ENCODE measurements at places on chromosomes 5 and 9.

DNA sequence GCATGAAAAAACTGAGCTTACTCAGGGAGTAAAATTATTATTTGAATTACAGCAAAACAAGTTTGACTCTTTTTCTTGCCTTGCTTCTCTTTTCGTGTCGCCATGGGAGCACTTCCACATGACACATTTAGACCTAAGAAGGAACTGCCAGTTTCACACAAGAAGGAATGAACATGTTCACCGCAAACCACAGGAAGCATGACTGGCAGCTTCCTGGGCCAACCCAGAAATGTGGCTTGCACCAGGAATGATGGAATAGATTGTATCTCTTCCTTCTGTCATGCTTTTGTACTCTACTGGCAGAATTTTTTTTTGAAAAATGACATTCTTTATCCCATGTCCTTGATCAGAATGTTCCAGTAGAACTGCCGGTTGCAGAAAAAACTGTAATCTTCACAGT lies 32.9 kb upstream of the MAN2A1 start:
- no peak for DNase-seq

DNA sequence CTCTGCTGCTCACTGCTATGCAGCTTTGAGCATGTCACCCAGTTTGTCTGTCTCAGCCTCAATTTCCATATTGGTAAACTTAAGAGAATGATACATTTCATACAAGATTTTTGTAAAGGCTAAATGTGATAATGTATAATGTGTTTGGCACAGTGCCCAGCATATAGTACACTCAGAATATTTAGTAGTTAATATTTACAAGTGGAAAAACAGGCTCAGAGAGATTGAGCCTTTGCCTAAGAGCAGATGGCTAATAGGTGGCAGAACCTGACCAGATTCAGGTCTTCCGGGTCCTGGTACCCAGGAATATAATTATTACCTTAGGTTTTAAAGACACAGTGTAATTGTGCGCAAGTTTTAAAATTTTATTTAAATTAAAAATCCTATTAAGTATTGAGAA lies 46.8 kb upstream of the KIAA1958 start:
- DNase-seq, result peak; percentile 13

GRCh38 chr5:82785882-82786509 lies 291.2 kb downstream of the TMEM167A start:
- no peak for DNase-seq

GRCh38 chr5:159777049-159777660 lies 139.1 kb upstream of the ADRA1B start:
- no peak for DNase-seq

DNA sequence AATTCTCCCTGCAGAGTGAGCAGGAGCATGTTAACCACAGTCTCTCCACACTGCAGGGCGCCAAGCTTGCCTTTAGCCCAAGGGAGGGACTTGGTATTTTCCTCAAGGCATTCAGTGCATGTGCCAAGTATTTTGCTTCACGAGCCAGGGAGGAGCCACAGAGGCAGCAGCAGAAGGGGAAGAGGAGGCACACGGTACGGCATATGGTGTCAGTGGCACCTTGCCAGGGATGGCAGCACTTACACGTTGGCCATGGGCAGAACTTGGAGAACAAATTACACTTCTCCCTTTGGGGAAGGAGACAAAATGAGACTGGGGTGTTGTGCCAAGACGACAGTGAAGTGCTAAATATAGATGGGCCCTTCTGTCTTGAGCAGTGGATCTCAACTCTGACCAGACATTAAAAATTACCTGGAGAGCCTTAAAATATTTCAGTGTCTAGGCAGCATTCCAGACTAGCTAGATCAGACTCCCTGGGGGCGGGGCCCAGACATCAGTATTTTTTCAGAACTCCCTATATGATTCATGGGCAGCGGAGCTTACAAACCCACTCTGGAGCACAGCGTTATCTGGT lies 155.8 kb downstream of the DRD1 start:
- no peak for DNase-seq

DNA sequence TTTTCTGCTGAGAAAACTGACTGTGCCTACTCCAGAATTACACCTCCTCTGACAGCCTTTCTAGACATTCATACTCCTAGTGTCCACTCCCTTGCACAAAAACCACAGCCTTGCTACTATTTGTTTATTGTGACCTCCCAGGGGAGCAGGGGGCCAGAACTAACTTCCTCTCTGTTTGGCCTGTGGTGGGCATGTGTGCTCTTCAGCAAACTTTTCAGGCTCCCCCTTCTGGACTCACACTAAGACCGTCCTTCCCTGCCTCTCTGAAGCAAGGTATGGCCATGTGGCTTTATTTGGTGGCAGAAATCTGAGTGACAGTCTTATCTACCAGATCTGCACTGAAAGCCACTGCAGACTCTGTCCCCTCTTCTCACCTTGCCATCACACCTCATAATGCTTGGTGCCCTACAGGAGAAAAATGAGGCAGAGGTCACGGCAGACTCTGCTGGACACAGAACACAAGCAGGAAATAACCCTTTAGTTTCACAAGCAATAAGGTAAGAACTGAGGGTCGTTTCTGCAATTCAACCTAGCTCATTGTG lies 28.2 kb downstream of the LIFR start:
- DNase-seq, result no peak

GRCh38 chr5:150496098-150496497 lies 11.8 kb upstream of the NDST1 start:
- DNase-seq, result no peak

DNA sequence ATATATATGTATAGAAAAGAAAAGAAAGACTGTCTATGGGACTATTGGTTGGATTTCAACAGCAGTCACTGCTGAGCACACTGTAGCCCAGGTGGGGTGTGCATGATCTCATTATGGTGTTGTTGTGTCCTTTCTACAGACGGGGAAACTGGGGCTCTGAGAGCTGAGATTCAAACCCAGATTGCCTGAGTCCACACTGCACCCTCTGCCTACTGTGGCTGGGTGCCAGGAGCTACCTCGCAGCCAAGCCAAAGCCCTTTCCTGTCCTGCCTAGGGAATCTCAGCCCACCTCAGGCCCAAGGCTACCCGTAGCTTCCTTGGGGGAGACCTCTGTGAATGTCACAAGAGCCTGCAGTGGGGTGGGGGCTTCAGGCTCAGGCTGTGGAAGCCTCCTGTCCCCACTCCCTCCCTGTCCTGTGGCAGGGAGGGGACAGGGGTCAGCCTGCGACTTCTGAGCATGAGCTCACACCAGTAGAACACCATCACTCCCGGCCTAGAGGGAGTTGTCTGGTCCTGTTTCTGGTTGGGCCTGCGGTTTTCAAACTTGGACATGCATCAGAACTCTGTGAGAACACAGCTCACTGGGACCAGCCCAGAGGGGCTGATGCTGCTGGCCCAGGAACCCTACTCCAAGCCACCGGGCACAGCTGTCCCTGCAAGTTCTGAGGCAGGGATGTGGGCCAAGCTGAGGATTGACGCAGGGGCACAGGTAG lies 7.9 kb upstream of the NINJ1 start:
- DNase-seq, result no peak

DNA sequence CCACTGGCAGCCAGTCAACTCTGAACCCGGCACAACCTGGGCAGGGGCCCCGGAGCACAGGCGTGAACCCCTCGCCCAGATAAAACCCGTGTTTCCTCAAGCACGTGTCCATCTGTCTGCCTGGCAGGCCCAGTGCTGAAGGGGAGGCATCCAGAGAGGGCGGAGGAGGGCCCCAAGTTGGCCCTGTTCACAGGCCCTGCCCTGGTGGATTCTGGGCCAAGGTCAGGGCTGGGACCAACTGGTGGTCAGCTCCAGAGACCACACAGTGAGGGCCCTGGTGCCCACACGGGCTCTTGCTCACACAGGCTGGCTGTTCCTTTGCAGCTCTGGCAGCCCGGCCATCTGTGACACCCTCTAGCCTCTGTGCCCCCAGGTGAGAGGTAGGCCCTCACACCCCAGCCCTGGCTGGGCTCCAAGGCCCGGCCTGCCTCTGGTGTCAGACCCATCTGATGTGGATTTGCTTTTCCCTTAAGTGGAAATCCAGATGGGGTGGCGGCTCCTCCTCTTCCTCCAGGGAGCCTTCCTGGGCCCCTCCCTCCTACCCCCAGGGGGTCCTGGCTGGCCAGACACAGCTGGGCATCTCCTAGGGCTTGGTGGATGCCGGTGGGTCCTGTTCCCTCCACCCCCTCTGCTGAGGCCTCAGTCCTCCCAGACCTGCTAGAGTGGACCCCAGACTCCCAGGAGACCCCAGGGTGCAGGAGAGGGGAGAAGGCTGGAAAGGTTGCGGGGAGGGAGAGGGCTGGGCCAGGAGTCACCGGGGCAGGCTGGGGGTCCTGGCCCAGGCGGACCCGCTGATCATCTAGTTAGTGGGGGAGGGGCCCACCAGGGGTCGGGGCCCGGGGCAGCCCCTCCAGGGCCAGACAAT lies 525 bp upstream of the STPG3 start:
- DNase-seq, result no peak

DNA sequence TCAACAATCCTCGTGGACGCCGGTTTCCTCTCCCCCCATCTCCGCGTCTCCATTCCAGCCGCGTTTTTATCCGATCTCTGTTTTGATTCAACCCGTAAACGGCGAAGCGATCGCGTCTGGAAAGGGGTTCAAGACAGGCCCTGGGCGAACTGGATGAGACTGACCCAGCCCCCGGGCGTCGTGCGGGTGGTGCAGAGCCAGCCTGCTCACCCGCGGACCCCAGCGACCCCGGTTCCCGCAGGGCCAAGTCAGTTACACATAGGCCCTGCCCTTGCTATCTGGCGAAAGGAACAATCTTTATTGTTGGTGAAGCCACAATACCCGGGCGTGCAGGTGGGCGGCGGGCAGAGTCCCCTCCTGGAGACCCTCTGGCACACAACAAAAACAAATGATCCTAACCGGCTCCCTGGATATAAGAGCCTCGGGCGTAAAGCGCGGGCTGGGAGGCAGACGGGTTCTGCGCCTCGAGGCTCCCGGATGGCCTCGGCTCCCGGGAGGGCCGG lies 1.8 kb downstream of the TLX3 start:
- DNase-seq, result no peak

DNA sequence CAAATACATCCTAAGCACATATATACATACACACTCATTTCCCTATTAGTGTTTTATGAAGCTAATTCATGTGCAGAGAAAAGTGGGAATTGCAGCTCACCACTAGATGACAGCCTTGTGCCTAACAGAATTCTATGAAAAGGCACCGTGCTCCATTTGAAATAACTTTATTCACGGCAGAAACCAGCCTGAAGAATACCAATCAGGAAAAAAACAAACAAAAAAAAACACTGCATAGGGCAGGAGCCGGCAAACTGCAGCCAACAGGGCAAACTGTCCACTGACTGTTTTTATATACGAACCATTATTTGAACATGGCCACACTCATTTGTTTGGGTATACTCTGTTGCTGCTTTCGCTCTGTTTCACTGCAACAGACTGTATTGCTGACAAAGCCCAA lies 33.6 kb downstream of the ERMP1 start:
- DNase-seq, result peak; percentile 14

DNA sequence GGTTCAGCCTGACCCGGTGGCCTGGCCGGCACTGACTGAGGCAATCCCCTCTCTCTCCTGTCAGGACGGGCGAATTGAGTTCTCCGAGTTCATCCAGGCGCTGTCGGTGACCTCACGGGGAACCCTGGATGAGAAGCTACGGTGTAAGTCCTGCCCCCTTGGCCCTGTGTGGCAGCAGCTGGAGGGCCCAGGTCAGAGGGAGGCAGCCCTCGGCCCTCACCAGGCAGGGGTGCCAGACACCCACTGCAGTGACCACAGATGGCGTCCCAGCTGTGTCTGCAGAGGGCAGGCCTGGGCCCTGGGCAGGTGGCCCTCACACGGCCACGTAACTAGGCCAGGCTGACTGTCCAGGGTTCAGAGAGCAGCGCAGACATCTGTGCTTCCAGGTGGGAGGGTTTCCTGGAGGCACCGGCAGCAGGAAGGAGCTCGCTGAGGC lies 45.9 kb upstream of the HMCN2 start:
- no peak for DNase-seq

- no peak for DNase-seq
Measured at GRCh38 chr9:129944506-129945116, 98.4 kb downstream of the FNBP1 start.

GRCh38 chr5:132457371-132458225 lies 33.0 kb downstream of the IRF1 start:
- DNase-seq, result no peak

- DNase-seq, result no peak
Measured at GRCh38 chr5:147359101-147359500, 124.3 kb downstream of the STK32A start.

DNA sequence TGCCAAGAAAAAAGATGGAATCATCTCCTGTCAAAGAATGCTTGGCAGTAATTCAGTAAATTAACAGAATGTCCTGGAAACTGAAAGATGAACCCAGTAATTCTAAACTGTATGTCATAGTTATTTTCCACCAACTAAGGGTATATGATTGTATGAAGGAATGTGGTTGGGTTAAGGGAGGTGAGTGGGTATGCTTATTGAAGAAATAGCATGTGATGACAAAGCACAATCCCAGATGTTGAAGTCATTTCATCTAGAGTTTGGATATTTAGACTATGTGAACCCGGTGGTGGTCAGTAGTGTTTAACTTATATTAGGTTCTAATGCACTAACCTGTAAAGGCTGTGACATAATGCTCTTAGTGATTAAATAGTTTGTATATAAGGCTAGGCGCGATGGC lies 87.3 kb downstream of the CDKN2A start:
- DNase-seq, result no peak
